ENCODE measurements at places on chromosomes 7 and 10. TPM values are rescaled to one million over a fixed set of nuclear protein-coding genes. Genes with fewer than 3 reads are reported as not detected.

The ANKRD30A gene
- not detected for total RNA-seq

The CALCR gene
- total RNA-seq = not detected

The FEZF1 gene
- total RNA-seq = not detected

The MEST gene
- 3.6 TPM for total RNA-seq

The MMP21 gene
- total RNA-seq = 0.11 TPM

The KIF11 gene
- total RNA-seq = 41.4 TPM

GRCh38 chr7:20075992-20076820 is 141.0 kb downstream of the MACC1 start:
- H3K27me3 ChIP-seq = no peaks in the 10 kb centered on the region
- DNase-seq = no peak
- H3K4me1 ChIP-seq = no peaks in the 10 kb centered on the region
- H3K36me3 ChIP-seq = no peaks in the 10 kb centered on the region
- H3K27ac ChIP-seq = no peak overlapping the region
- H3K4me3 ChIP-seq = no peak overlapping the region

DNA sequence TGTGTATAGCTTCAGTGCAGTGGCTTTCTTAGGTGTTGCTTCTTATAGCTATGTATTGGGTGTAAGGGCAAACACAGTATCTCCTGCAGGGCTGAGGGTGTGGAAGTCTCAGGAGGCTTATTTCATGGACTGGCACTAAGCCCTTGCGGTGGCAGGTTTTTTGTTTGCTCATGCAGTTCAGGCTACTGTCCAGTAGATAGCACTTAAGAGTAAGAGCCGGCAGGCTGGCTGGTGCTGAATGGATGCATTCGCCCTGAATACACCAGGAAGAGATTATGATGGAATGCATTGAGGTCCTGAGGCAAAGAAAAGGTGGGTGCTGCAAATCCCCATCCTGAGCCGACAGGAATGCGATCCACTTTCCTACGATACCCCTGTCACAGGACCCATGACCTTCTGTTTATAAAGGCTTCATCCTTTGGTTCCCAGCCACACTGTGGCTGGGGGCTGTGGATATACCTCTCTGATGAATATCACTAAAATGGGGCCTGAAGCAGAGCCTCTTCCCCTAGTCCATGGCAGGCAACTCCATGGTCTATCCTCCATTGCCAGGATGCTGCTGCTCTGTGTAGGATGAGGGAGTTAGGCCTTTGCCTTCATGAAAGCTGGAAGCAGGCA is 44.9 kb downstream of the ANXA8 start:
- peaks cover 15% of the 10 kb centered on the region for H3K4me1 ChIP-seq
- H3K4me3 ChIP-seq = no peak overlapping the region
- no peak for DNase-seq
- no peaks in the 10 kb centered on the region for H3K36me3 ChIP-seq
- H3K27me3 ChIP-seq = peaks cover 25% of the 10 kb centered on the region
- no peak overlapping the region for H3K27ac ChIP-seq

DNA sequence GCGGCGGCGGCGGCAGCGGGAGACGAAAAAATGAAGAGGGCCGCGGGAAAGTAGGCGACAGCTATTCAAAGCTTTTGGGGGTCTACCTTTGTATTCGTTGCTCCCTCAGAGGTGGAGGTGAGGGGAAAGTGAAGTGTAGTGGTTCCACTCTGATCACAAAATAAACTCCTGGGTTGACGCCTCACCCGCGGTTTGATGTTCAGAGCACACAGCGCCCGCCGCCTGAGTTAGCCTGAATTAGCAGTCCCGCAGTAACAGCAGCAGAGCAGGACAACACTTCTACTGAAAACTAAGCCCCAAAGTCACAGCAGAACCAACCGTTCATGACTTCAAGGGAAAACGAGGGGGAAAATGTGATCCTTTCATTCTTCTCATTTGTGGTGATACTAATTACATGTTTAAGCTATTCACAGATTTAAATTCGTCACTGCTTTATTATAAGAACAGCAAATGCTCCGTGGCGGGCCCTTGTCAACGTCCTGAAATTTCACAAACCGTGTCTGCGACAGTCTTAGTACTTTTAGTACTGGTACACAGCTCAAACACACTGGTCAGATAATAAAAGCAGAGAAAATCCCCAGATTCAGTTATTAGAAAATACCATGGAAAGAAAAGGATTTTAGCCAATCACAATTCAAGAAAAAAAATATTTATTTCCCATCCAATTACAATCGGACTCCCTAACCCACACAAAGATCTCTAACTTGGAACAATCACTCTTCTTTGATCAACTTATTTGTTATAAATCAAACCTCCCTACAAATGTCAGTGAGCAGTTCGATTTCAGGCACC is 563 bp upstream of the JMJD1C start:
- H3K4me3 ChIP-seq = peak overlapping the region; percentile 91
- H3K4me1 ChIP-seq = peaks cover 14% of the 10 kb centered on the region
- H3K27ac ChIP-seq = peak overlapping the region; percentile 58

DNA sequence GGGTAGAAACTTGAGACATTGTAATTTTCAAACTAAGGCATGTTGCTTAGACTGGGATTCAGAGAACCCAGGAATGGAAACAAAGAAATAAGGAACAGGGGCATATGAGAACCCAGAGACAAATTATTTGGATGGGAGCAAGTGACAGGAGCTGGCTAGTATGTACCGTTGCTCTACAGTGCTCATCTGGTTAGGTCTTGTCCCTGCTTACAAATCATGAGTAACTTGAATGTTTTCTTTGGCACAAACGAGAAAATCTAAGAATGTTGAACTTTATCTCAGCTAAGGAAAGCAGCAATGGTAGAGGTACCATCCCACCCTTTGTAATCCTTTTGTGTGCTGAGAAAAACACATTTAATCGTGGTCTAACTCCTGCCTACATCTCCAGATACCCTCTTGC is 116.0 kb upstream of the IMMP2L start:
- H3K27me3 ChIP-seq = peaks cover 10% of the 10 kb centered on the region
- H3K4me1 ChIP-seq = no peaks in the 10 kb centered on the region
- no peak for DNase-seq
- H3K4me3 ChIP-seq = no peak overlapping the region

- DNase-seq = no peak
- no peaks in the 10 kb centered on the region for H3K27me3 ChIP-seq
- H3K4me3 ChIP-seq = no peak overlapping the region
- H3K36me3 ChIP-seq = no peaks in the 10 kb centered on the region
- H3K27ac ChIP-seq = no peak overlapping the region
- H3K4me1 ChIP-seq = no peaks in the 10 kb centered on the region
Observed at GRCh38 chr7:122803323-122803722, 82.9 kb downstream of the CADPS2 start.

DNA sequence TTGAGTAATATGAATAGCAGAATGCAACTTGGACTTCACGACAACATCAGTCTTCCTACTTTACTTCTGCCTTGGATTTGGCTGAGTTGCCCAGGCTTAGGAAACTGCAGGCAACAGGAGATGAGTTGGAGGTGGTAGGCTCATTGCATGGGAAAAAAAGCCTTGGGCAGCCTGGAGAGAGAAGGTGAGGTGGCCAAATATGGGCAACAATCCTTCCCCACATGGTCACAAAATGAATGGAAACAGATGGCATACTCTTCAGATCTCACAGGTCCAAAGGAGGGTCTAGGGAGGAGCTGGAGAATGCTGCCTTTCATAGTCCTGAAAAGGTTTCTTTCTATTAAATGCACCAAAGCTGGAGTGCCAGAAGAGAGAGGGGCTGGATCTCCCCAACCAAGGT is 128.6 kb upstream of the AOAH start:
- no peaks in the 10 kb centered on the region for H3K27me3 ChIP-seq
- H3K4me1 ChIP-seq = peaks cover 13% of the 10 kb centered on the region
- no peak overlapping the region for H3K27ac ChIP-seq
- DNase-seq = no peak

DNA sequence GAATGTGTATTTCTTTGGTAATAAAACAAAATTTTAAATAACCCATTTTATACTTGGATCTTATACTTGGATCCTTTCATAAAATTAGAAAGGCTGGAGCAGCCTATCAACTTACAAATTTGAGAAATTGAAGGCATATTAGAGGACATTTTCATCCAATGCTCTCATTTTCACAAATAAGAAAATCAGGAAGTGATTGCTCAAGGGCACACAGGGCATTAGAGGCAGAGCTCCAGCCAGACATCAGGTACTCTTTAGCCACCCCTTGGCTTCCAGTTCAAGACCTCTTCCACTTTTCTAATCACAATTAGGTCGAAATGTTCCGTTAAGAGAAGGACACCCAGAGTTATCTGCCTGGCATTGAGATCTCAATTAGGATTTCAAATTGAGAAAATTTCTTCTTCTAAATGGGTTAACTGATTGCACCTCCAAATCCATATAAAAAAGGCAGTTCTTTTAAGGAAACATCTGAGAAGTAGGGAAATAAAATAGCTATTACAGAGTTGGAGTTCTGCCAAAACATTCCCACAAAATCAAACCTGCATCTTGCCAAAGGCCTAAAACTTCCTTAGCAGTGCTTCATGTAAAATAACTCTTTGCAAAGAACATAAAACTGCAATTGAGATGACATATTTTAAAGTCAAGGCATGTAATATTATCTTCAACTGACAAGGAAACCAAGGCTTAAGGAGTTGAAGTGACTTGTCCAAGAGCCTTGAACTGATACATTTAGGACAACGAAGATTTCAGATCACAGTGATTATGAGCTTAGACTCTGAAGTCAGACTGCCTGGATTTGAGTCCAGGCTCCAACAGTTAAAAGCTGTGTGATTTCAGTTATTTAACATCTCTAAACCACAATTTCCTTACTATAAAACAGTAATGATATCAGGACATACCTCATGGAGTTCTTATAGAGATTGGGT is 2.4 kb downstream of the ACTA2 start:
- no peak overlapping the region for H3K4me3 ChIP-seq
- no peaks in the 10 kb centered on the region for H3K27me3 ChIP-seq
- no peak for DNase-seq
- peaks cover 15% of the 10 kb centered on the region for H3K4me1 ChIP-seq

- H3K27ac ChIP-seq = no peak overlapping the region
- H3K4me1 ChIP-seq = peaks cover 2% of the 10 kb centered on the region
- peaks cover 2% of the 10 kb centered on the region for H3K27me3 ChIP-seq
- H3K4me3 ChIP-seq = no peak overlapping the region
- DNase-seq = no peak
- no peaks in the 10 kb centered on the region for H3K36me3 ChIP-seq
Observed at GRCh38 chr10:67487906-67488619, 207.9 kb downstream of the CTNNA3 start.

- H3K36me3 ChIP-seq = peaks cover 5% of the 10 kb centered on the region
- DNase-seq = no peak
Observed at GRCh38 chr7:99143521-99143852, 421 bp downstream of the SMURF1 start.

- H3K36me3 ChIP-seq = no peaks in the 10 kb centered on the region
- no peaks in the 10 kb centered on the region for H3K4me1 ChIP-seq
- no peak overlapping the region for H3K27ac ChIP-seq
- peaks cover 20% of the 10 kb centered on the region for H3K27me3 ChIP-seq
- no peak for DNase-seq
- H3K4me3 ChIP-seq = no peak overlapping the region
Observed at GRCh38 chr10:125163803-125164202, 3.4 kb upstream of the CTBP2 start.

DNA sequence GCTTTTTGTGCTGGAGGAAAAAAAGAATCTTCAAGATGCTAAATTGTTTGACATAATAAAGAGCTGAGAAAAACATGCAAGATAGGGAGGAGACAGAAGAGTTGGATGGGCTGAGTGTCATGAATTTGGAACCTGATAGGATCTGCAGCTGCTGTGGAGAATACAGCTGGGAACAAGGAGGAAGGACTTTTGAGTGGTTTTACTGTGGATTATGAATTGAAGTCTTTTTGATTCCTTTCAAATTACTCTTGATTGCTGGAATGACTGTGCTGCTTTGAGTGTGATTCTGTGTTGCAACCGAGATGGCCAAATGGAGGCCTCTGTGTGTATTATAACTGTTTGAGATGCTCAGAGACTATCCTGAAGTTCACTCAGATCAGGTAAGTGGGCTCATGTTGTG is 4.0 kb downstream of the EFCAB10 start:
- no peak overlapping the region for H3K27ac ChIP-seq
- H3K27me3 ChIP-seq = no peaks in the 10 kb centered on the region
- H3K4me1 ChIP-seq = peaks cover 4% of the 10 kb centered on the region
- no peak for DNase-seq

DNA sequence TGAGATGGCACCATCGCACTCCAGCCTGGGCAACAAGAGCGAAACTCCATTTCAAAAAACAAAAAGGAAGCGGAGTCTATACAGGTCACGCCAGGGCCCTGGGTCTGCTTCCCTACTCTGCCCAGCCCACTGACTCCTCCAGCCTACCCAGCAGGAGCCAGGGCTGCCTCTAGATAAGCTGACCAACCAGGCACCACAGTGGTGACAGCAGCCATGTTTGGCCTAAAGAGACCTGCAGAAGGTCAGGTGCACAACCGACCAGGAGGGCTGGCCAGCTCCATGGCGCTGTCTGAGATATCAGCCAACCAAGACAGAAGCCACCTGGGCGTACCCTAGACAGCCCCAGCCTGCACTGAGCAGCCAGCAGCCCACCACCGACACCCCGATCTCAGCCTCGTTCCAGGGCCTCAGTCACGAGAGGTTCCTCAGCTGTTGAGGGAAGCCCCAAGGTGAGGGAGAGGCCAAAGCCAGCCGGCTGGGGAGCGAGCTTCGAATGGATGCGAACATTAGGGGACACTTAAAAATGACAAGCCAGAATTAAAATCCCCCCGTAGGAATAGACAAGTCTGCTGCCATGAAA is 24.4 kb upstream of the PWWP2B start:
- peaks cover 2% of the 10 kb centered on the region for H3K4me1 ChIP-seq
- no peak overlapping the region for H3K4me3 ChIP-seq
- H3K27me3 ChIP-seq = peaks cover 2% of the 10 kb centered on the region
- no peaks in the 10 kb centered on the region for H3K36me3 ChIP-seq
- no peak for DNase-seq

DNA sequence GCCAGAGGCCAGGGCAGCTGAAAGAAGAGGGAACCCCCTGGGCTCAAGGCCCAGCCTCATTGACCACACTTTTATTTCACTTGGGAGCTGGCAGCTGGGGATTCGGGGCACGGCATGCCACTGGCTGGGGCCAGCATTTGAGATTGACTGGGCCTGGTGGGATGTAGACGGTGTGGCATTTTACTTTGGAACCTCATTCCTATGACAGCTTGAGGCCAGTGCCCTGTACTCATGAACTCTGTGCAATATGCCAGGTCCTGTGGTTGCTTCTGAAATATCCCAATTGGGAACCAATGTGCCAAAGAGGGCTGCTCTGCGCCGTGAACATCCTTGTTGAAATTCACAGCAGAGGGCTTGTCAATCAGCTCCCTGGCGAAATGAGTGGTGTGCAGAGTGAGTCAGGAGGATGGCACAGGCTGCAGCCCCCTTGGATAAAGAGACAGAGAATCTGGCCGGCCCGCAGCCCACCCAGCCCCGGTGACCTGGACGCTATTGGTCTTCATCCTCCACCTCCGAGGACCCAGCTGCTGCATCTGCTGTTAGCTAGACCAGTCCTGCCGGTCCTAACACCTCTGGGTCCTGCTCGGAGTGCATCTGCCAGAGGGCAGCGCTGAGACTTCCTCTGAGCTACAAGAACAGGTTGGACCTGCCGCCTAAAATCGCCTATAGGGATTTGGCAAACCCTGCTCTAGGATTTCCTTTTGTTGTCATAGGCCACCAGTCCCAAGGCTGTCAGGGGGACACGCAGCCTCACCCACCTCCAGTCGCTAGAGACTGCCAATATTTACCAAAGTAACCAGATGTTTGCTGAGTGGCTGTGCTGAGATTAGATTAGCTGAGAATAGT is 58.0 kb downstream of the PRKAG2 start:
- H3K4me1 ChIP-seq = peaks cover 2% of the 10 kb centered on the region
- H3K27me3 ChIP-seq = no peaks in the 10 kb centered on the region
- no peaks in the 10 kb centered on the region for H3K36me3 ChIP-seq
- no peak overlapping the region for H3K4me3 ChIP-seq
- no peak for DNase-seq

- H3K27ac ChIP-seq = no peak overlapping the region
- DNase-seq = no peak
- H3K27me3 ChIP-seq = peaks cover 4% of the 10 kb centered on the region
- H3K36me3 ChIP-seq = no peaks in the 10 kb centered on the region
Observed at GRCh38 chr7:117375380-117375779, 51.9 kb downstream of the ASZ1 start.
